Fibroblast of lung (primary cell): ENCODE measurements at places on chromosomes 1 and 21. TPM values are rescaled to one million over a fixed set of nuclear protein-coding genes. Genes with fewer than 3 reads are reported as not detected.

DNA sequence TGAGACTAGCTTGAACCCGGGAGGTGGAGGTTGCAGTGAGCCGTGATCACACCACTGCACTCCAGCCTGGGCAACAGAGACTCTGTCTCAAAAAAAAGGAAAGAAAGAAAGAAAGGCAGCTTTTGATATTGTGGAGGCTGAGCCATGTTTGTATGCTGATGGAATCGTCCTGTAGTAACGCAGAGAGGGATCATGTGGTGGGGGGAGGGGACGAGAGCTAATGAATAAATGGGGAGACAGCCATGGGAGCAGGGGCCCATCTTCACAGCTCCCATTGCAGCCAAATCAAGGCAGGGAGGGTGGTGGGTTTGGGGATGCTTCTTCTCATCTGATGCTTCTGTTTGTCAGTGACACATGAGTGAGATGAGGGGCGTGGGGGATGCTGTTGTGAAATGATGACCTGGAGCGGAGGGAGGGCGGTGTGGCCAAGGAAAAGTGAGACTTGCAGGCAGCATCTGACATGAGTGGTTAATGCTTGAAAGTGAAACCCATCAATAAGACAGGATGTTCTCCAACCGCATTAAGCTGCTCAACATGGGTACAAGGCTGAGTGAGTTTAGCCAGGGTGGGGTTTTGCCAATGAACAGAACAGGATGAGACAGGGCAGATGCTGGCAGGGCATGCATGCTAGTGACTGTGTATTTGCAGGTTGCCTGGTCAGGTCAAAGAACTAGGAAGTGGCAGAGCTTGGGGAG, 16.7 kb downstream of the SPATA21 start:
- H3K27me3 ChIP-seq = no peaks in the 10 kb centered on the region
- no peaks in the 10 kb centered on the region for H3K36me3 ChIP-seq
- DNase-seq = no peak
- no peak overlapping the region for H3K27ac ChIP-seq
- no peaks in the 10 kb centered on the region for H3K4me1 ChIP-seq
- H3K4me3 ChIP-seq = no peak overlapping the region

- no peaks in the 10 kb centered on the region for H3K4me1 ChIP-seq
- peak; percentile 32 for DNase-seq
- no peak overlapping the region for H3K27ac ChIP-seq
- no peaks in the 10 kb centered on the region for H3K36me3 ChIP-seq
- no peak overlapping the region for H3K4me3 ChIP-seq
Observed at GRCh38 chr21:24727803-24728440, 879.4 kb downstream of the MRPL39 start.

GRCh38 chr1:158527190-158527815, 26.9 kb downstream of the OR6Y1 start:
- no peak overlapping the region for H3K27ac ChIP-seq
- H3K27me3 ChIP-seq = no peaks in the 10 kb centered on the region

GRCh38 chr1:186404454-186405051, 28.9 kb downstream of the ODR4 start:
- peak; percentile 47 for DNase-seq
- no peaks in the 10 kb centered on the region for H3K36me3 ChIP-seq
- no peak overlapping the region for H3K4me3 ChIP-seq
- H3K27me3 ChIP-seq = no peaks in the 10 kb centered on the region

Gene RAVER2
- 5.6 and 7.7 TPM in 2 replicates for total RNA-seq
